ENCODE measurements at places on chromosomes 13 and 19. TPM values are rescaled to one million over a fixed set of nuclear protein-coding genes. Genes with fewer than 3 reads are reported as not detected.

DNA sequence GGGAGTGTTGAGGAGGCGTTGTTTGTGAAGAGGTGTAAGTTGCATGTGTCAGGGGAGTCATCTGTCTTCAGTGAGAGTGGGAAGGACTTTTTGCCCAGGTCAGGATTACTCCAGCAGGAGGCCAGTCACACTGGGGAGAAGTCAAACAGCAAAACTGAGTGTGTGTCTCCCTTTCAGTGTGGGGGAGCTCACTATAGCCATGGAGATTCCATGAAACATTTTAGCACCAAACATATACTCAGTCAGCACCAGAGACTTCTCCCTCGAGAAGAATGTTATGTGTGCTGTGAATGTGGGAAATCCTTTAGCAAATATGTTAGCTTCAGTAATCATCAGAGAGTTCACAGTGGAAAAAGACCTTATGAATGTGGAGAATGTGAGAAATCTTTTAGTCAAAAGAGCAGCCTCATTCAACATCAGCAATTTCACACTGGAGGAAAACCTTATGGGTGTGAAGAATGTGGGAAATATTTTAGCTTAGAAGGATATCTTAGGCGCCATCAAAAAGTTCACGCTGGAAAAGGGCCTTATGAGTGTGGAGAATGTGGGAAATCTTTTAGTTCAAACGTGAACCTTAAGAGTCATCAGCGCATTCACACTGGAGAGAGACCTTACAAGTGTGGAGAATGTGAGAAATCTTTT is 8.4 kb upstream of the ZNF587 start:
- DNase-seq: no peak

BEST2 gene
- not detected for total RNA-seq

USE1 gene
- 17.5 TPM for total RNA-seq

DNA sequence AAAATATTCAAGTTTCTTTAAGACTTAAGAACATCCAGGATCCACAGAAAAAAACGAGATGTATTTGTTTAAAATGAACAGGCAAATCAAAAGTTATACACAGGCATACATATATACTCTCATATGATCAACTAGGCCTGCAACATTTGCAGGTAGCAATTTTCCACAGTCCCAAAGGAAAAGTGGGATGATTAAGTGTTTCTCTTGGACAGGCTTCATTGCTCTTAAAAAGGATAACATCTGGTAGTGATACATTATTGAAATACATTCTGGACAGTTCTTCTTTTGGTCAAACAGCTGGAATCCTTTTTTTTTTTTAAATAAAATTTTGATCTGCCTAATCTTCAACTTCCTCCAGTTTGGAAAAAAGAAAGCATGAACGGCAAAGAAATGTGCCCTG is 114.8 kb upstream of the TDRD3 start:
- DNase-seq: no peak

DNA sequence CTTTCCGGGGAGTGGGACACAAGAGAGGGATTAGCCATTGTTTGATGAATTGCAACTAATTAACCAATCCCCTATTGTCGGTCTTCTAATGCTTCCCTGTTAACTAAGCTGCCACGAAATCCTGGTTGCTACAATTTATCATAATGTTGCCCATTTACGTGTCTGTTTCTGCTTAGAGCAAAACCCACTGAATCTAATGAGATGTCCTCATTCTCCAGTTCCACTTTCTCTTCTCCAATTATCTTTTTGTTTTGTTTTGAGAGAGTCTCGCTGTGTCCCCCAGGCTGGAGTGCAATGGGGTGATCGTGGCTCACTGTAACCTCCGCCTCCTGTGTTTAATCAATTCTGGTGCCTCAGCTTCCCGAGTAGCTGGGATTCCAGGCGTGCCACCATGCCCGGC is 5.2 kb upstream of the DPP9 start:
- DNase-seq: no peak

DNA sequence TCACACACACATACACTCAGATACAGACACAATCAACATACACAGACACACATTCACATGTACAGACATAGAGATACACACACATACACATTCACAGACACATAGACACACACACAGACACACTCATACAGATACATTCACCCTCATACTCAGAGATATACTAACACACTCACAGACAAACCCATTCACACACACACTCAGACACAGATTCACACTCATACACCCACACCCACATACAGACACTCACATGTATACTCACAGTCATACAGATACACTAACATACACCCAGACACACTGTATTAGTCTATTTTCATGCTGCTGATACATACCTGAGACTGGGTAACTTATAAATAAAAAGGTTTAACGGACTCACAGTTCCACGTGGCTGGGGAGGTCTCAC is 30.8 kb downstream of the GJA3 start:
- DNase-seq: no peak

DNA sequence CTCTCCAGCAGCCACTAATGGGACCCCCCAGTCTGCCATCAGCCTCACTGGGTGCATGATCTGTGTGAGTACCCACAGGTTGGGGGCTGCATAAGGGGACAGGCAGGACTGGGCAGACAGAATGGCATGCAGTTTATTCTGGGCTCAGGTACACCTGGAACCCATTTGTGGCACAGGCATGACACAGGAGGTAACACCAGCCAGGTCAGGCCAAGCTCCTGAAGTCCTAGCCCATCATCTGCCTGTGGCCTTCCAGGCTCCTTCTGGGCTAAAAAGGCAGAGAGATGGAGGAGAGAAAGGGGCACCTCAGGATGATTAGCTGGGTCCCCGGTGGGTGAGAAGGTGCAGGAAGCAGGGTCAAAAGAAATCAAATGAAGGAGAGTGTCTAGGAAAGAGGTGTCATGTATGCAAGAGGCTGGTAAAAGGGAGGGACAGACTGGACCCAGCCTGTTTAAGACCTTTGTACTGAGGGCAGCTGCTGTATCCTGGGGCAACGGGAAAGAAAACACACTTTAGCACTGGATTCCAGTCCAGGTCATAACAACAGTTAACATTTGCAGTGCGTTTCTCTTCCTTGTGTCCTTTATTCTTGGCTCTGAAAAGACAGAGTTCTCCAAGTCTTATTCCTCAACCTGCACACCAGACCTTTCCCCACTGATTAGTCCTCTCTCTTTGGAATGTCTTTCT is 20.2 kb upstream of the DGKH start:
- no peak for DNase-seq

RUBCNL gene
- 1.5 TPM for total RNA-seq

DNA sequence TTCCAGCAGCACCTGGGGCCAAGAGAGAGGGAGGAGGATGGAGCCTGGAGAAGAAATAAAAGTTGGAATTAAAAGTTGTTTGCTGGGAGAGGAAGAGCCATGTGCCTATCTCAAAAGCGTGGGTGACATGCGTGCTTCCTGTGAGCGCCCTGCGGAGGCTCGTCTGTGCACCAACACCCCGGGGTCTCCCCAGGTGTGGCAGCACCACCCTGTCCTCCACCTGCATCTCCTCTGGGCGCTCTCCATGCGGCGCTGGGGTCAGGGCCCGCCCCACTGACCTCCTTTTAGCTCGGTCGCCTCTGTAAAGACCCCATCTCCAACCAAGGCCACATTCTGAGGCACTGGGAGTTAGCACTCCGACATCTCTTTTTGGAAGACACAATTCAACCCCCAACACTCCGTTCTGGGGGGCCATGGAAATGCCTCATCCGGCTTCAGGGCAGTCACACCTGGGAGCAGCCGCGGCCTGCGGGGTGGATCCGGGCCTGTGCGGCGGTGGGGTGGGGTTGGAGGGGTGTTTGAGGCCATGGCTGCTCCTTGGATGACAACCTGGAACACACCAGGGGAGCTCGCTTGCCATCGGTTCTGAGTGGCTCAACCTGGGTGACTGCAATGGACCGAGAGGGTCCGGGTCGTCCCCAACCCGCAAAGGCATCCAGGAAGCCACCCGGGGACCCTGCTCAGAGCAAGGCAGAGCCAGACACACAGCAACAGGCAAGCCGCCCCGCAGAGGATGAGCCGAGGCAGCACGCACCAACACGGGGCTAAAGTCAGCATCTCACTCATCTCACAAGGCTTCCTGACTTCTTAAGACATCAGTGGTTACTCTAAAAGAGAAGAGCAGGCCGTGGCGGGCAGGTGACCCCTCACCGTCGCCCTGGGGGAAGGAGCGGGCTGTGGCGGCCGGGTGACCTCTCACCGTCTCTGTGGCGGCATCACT is 79.4 kb upstream of the MCF2L start:
- DNase-seq: no peak

GRCh38 chr19:32200312-32201038 is 144.9 kb upstream of the ZNF507 start:
- no peak for DNase-seq

GRCh38 chr19:19461671-19462622 is 53.4 kb downstream of the TSSK6 start:
- peak; percentile 63 for DNase-seq

- no peak for DNase-seq
Observed at GRCh38 chr13:48535766-48536165, 2.9 kb upstream of the RCBTB2 start.

TEX101 gene
- not detected for total RNA-seq

- no peak for DNase-seq
Observed at GRCh38 chr13:43880926-43881325, 1.2 kb downstream of the LACC1 start.

DNA sequence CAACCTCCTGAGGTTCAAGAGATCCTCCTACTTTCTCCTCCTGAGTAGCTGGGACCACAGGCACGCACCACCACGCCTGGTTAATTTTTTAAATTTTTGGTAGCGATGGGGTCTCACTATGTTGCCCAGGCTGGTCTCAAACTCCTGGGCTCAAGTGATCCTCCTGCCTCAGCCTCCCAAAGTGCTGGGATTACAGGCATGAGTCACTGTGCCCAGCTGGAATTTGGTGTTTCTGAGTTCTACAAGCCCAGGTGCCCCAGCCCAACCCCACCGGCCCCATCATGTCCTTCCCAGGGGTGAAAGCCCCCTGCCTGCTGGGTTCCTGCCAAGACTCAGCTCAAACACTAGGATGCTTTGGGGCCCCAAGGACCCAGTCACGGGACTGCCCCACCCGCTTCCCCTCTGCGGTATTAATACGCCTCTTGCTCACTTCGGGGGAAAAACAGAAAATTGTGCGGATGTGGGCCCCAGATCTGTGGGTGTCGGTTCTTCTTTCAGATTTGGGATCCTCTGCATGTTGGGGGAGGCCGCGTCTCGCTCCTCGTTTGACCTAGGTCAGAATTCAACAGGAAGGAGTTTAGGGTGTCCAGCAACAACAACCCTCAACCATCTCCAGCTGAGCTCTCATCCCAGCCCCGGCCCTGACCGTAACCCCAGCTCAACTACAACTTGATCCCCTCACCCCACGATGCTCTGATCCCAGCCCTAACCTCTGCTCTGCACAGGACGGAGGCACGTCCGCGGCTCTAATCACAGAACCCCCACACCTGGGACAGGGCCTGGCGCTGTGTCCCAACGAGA is 3.7 kb upstream of the FCER2 start:
- DNase-seq: peak; percentile 64

DNA sequence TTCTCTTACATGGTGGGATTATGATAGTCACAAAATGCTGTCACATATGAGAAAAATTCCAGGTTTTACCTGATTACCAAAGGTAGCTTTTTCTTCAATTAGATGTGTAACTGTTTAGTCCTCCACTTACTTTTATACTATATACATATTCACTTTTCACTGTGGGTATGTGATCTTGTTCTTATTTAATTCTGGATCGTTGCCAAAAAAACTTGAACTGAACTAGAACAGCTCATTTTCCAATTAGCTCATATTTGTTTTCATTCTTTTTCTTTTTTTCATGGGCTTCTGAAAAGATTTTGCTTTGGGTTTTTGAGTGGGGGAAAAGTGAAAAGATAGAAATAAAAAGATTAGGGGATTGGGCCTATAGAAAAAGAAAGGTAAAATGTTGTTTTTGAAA is 291.9 kb downstream of the NDFIP2 start:
- DNase-seq: no peak

SOX1 gene
- not detected for total RNA-seq

- no peak for DNase-seq
Observed at GRCh38 chr19:5838353-5839064, 993 bp downstream of the FUT6 start.

DNA sequence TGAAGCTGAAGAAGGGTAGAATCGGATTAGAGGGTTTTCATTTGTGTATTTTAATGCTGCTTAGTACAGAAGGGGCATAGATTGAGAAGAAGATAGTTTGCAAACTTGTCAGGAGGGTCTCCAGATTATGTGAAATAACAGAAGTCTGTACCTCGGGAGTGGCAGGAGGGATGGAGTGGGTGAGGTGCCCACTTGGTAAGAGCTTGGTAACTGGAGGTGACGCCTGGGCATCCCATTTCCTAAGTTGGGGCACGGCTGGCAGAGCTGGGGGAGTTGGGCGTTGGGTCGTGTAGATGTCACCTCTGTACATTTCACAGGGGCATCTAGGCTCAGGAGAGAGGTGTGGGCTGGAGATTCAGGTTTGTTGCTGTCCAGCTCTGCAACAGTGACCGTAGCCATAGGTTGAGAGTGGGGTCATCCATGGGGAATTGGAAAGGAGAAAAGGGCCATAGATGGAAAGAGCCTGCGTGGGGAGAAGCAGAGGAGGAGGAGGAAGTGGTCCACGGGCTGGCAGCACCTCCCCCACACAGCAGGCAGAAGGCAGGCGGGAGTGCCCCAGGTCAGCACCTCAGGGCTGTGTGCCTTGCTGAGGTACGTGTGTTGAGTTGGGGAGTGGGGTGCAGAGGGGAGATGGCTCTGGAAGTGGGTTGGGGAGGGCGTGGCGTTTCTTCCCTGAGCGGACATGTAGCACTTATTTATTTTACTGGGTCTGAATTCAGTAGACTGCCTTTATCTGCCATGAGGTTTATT is 31.2 kb downstream of the MPHOSPH8 start:
- DNase-seq: no peak

Data from right atrium auricular region (tissue), 2 donors.